ENCODE measurements at places on chromosomes 12 and 14.
A peak's percentile ranks its signal among the peaks of the same experiment; 100 is the strongest.

DNA sequence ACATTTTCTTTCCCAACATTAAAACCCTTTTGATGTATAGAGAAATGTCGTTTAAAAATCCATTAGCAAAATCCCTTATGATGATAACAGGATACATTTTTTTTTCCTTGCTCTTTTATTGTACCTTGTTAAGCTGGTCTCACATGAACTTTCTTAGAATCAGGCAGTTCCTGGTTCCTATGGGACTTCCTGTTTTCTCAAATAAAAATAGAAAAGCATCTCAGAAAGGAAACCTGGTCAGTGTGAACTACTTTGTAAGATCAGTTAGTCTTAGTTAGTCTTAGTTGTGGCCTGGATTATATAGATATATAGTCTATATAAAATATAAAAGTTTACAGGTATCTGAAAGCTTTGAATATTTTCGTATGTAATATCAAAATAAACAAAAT lies 40.3 kb downstream of the LEMD3 start:
- no peak for DNase-seq

- peak; percentile 39 for DNase-seq
These were observed 14.9 kb downstream of the DCAF5 start for GRCh38 chr14:69137843-69138535.

DNA sequence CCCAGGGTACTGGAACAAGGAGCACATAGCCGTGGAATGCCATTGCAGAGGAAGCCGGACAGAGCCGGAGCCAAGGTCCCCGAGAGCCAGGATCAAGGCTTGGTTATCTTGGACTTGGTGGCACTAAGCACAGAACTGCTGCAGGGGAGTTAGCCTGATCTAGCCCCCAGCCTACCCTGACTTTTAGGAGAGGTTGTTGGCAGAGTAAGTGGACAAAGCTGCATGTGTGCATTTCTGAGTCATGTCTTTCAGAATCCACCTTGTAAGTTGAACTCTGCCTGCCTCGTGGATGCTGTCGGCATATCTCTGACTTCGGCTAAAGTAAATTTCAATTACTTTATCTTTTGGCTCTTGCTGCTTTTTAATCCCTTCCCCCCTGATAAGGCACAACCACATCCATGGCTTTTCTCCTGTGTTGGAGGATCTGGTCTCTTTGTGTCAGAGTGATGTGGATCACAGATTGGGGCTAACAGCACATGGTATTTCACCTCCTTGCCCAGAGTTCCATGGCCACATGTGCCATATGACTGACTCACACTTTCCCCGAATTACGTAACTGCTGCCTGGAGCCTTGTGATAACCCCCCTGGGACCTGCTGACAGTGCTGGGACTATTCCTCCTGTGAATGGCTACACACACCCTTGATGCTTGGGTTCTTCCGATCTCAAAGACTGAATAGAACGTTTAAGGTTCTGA lies 240.3 kb downstream of the EMP1 start:
- peak; percentile 5 for DNase-seq

- DNase-seq = no peak
These were observed 444.8 kb downstream of the DIO2 start for GRCh38 chr14:79766511-79766910.

DNA sequence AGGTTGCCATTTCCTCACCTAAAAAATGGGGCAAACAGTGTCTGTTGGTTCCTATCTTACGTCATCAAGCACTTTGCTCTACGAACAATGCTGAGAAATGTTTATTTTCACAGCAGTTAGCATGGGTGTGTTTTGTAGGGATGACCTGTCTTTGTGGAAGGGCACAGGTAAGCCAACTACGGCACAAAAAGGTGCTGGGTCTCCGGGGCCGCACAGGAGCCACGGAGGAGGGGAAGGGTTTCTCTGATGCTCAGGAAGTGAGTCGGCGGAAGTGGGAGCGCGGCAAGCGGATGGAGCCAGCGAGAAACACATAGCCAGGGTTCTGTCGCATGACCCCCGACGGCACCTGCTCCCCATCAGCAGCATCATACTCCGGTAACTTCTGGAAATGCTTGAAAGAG lies 65.6 kb upstream of the TCL1B start:
- DNase-seq = no peak

DNA sequence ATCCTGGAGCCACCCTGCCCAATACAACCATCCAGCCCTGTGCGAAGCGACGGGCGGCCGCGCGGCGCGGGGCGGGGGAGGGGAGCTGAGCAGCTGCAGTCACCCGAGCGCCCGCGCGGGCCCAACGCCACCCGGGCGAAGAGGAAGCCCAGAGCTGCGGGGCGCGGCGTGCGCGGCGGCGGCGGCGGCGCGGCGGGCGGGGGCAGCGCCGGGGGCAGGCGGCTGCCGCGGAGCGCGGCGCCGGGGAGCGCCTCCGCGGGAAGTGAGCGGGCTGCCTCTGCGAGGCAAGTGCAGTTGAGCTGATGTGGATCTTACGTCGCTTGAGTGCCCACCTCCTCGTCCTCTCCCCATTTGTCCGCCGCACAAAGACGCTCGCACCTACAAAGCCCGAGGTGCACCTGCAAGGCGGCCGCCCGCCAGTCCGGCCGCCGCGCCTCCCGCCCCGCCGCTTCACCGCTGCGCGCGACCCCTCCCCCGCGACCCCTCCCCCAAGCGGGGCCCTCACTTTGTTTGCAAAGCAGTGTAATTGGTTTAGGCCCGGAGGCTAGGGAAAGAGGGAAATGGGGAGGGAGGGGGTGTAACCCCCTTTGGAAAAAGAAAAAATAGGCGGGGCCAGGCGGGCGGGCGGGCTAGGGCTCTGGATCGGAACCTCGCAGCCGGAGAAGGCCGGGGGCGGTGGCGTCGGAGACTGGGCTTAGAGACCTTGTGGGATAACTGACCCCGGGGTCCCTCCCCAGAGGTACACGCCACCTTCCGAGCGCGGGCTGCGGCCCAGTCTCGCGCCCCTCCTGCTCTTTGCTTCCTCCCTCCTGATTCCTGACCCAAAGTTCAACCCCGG lies at the start of the genes FOXA1 and TTC6:
Gene FOXA1, minus strand, starts transcription at position 279 of the 838 bp plus-strand sequence. Its CDS starts 277 bp downstream, at position 2.
Gene TTC6, plus strand, starts transcription at position 659 of the 838 bp plus-strand sequence. CDS start 26,436 bp downstream, outside the sequence.
- DNase-seq = peak; percentile 76

Measured in kidney tubule cell (primary cell).